ENCODE measurements at places on chromosomes 4 and X.

GRCh38 chr4:123102897-123103471 lies 180.6 kb upstream of the NUDT6 start:
- DNase-seq: peak; percentile 64

GRCh38 chrX:103477496-103477895 lies 41.8 kb downstream of the RAB40A start:
- no peak for DNase-seq

DNA sequence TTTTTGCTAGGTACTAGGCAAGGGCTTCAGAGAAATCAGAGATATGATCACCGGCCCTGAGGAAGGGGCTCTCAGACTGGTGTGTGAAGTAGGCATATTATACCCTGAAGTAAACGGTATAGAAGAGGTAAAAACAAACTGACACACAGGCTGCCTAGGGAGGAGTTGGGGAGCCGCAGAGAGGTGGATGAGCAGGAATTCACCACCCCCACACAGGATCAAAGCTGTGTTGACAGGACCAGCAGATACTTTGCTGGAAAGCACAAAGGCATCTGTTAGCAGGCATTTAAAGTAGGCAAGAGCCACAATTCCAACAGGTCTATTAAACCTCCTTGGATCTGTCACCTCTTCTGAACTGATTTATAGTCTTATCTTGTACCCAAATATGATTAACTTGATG lies 71.8 kb upstream of the GPR34 start:
- no peak for DNase-seq

DNA sequence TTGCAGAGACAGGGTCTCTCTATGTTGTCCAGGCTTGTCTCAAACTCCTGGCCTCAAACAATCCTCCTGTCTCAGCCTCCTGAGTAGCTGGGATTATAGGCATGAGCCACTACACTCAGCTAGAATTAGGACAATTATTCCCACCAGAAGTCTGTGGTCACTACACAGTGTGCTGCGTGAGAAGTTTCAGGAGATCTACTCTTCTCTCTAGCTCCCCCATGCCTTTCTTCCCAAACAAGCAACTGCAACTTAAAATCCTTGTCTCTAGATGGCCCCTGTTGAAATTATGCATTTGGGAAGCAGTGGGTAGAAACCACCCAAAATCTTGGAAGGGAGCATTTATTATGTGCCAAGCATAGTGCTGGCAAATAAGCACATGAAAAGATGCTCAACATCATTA lies 21.1 kb upstream of the MAP7D3 start:
- DNase-seq: peak; percentile 31

- no peak for DNase-seq
These were observed 214.7 kb upstream of the INTU start for GRCh38 chr4:127417885-127418535.

- peak; percentile 31 for DNase-seq
These were observed 67.0 kb downstream of the RBM47 start for GRCh38 chr4:40562681-40563080.

DNA sequence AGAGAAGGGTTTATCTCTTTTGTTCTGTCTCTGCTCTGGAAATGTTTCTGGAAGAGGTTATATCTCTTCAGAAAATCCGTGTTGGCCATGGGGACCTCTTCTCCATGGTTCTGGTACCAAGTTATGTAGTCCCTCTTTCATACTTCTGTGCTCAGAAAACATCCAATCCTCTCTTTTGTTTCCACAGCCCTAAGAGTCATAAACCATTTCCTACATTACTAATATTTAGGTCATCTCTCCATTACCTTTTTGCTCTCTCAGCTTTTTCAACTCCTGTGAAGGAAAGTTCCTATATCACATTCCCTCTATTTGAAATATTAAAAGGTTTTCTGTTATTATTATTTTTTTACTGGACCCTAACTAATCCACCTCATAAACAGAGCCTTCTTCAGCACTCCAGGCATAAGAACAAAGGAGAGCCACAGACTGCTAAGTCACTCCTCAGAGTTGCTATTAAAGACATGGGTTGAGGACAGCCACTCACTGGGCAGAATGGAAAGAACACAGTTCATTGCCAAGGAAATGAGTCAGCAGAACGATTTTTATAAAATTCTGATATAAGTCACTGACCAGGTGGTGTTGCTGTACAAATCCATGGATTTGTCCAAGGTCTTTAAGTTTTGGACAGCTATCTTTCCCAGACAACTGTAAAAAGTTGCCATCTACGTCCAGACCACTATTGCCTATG lies 122.4 kb upstream of the NPY2R start:
- DNase-seq: no peak

DNA sequence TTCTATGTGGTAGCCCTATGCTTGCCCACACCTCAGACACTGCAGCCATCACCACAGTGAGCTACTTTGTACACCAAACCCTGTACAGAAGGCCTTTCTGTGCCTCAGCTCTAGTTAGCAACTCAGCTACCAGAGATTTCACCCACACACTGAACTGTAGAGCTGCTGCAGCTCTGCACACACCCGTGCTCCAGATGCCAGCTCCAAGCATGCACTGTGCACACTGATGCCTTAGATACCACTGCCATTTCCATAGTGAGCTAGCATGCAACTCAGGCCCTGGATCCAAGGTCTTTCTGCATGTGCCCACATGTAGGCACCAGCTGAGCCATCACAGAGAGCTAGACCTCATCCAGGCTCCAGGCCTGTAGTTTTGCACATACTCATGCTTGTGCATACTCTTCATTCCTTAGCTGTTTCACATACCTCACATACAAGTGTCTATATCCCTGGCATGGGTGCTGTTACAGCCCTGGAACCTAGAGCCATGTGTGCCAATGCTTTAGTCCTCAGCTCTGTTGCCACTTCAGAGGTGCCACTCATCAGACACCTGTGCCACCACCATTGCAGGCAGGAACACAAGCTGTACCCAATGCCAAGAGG lies 423.5 kb upstream of the NDST3 start:
- peak; percentile 2 for DNase-seq

DNA sequence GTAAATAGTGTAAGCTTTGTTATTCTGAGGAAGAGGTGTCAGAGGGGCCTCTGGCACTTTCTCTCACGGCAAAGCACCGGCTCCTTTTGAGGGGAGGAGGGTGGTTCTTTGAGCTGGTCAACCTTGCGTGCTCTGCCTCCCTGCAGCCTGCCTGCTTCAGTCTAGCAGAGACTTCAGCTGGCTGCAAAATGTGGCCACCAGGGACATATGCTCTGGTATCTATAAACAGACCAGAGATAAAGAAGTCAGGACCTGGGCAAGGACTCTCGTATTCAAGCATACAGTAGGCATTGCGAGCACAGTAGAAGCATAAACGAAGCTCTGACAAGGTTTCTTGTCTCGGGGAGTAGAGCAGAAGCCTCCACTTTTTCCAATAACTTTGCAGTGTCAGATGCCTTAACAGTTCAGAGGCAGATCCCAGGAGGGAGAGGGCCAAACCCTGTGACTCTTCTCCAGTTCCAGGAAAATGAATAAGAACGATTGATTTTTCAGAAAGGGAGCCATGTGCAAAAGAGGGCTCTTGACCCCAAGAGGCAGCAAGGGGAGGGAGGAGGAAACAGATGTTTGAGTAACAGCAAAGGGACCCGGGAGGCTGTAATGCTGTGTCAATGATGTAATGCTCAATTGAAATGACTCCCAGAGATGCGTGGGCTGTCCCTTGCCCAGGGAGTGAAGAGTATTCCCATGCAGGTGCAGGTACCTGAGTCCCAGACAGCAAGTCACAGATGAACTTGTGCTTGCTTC lies 57.9 kb upstream of the TEX13D start:
- no peak for DNase-seq

DNA sequence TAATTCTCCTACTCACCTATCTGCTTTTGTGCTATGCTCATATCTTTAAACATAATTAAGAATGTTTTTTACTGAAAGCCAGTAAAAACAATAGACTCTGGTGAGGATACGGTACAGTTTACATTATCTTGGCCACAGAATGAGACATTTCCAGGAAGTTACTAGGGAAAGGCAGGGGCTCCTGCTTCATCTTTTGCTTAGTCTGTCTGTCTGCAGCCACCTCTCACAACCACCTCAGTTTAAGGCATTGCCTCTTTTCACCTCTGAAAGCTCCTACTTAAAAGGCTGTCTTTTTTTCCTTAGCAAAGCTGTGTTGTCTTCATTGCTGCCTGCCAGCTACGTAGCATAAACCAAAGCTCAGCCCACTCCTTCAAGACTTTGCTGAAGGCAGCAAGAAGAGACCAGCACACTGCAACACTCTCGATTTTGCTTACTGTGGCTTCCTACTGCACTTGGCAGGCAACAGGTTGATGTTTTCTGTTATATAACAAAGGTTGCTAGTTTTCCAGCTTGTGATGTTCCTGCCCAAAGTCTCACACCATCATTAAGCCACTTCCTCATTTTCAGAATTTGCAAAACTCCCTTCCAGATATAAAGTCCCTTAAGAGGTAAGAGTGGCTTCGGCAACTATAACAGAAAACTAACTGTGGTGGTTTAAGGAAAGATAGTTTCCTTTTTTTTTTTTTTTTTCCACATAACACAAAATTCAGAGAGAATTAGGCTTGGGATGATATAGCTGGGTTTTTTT lies 432.9 kb downstream of the GRXCR1 start:
- DNase-seq: no peak

DNA sequence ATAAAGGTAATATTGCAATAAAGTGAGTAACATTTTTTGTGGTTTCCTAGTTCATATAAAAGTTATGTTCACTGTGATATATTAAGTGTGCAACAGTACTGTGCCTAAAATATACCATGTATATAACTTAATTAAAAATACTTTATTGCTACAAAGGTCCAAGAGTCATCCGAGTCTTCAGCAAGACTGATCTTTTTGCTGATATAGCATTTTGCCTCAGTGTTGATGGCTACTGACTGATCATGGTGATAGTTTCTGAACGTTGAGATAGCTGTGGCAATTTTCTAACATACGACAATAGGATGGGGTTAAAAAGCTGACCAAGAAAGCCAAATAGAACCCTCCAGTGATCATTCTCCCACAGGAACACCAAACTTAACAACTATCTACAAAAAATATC lies 1302.7 kb downstream of the TECRL start:
- DNase-seq: no peak

DNA sequence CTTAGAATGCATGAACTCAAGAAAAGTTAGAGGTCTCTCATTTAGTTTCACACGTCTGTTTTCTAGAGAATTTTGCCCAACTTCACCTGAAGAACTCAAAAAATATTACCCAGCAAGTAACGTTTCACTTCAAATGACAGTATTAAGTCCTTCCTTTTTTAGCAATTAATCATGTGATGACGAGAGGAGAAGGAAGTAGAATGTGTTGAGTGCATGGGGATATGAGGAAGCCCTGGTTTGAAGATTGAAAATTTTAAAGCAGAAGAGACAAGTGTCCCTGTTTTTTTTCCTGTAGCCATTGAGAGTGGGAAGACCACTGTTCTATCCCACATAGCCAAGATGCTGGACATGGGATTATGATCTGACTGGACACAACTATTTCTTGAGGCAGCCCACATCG lies 406.3 kb upstream of the CPEB2 start:
- DNase-seq: no peak

DNA sequence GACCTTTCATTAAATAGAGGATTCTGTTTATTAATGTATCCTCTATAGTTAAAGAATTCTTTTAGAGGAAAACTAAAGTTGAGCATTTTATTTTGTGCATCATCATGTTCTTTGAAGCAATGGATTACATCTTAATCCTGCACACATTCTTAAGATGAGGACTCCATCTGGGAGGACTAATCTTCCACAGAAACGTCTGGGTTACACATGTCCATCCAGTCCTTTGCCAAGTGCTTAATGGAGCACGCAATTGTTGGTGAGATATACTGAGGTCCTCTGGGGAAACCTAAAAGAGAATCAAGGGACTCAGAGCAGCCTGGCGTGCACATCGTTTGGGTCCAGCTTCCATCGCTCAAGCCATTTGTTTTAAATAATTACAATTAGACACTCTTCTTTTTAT lies 115.1 kb upstream of the SFRP2 start:
- no peak for DNase-seq

GRCh38 chr4:161929956-161930355 lies 233.8 kb downstream of the FSTL5 start:
- peak; percentile 7 for DNase-seq

- no peak for DNase-seq
These were observed 854.4 kb upstream of the AGA start for GRCh38 chr4:178296669-178297068.

DNA sequence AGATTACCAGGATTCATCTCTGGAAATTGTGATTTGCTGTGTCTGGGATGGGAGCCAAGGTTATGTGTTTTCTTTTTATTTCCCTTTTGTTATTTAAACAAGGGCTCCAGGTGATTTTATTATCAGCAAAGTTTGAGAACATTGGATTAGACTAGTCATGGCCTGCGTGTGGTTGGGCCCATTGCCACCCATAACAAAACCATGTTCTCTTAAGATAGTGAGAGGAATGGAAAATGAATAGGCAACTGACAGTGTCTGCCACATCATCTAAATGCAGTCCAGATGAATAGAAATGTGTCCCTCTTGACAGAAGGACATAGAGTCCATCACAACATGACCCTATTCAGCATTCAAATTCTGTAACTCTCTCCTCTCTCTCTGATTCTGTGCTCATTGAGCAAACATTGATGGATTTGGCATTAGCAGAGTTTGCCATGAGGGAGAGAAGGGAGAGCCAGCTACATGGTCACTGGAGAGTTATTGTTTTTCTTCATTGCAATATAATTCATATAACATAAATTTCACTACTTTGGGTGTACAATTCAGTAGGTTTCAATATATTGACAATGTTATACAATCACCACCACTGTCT lies 11.7 kb downstream of the XK start:
- DNase-seq: no peak

GRCh38 chr4:185916231-185916630 lies 104.2 kb upstream of the SORBS2 start:
- DNase-seq: no peak

- no peak for DNase-seq
These were observed 38.6 kb downstream of the PJA1 start for GRCh38 chrX:69126642-69127041.

- DNase-seq: no peak
These were observed 1.6 kb downstream of the OTUD4 start for GRCh38 chr4:145178740-145179280.

DNA sequence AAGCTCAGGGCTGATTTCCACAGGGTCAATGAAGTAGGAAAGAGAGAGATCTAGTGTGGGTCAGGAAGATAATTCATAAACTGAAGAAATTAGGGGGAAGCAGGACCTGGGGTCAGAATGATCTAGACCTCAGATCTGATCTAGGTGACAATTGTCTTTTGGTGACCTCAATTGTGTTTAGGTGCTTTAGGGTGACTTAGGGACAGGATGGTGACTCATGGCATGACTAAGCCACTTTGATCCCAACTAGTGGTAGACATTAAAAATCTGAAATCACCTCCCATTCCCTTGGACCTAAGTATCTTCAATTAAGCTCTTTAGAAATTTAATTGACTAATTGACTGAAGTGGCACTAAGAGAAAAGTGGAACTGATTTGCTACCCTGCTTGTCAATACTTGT lies 36.7 kb upstream of the GRXCR1 start:
- no peak for DNase-seq

Measured in fibroblast of skin of scalp (primary cell).